ENCODE measurements at places on chromosomes 5 and 9. TPM values are rescaled to one million over a fixed set of nuclear protein-coding genes. Genes with fewer than 3 reads are reported as not detected.

The PCA3 gene
- not detected for total RNA-seq

The FGF18 gene
- total RNA-seq, result 0.63 TPM

The PTPRD gene
- total RNA-seq, result 73.6 TPM

The CAMK4 gene
- 8.3 TPM for total RNA-seq

The DOCK8 gene
- 2.0 TPM for total RNA-seq

The PRDM9 gene
- not detected for total RNA-seq

The GABRA1 gene
- 17.3 TPM for total RNA-seq

The HDHD3 gene
- total RNA-seq, result 12.1 TPM

The OMD gene
- total RNA-seq, result not detected

The LRRTM2 gene
- not detected for total RNA-seq

- no peak for DNase-seq
These were observed 52.3 kb downstream of the RGS3 start for GRCh38 chr9:113515862-113516261.

- no peak for DNase-seq
These were observed 60.6 kb upstream of the EMB start for GRCh38 chr5:50501491-50502228.

DNA sequence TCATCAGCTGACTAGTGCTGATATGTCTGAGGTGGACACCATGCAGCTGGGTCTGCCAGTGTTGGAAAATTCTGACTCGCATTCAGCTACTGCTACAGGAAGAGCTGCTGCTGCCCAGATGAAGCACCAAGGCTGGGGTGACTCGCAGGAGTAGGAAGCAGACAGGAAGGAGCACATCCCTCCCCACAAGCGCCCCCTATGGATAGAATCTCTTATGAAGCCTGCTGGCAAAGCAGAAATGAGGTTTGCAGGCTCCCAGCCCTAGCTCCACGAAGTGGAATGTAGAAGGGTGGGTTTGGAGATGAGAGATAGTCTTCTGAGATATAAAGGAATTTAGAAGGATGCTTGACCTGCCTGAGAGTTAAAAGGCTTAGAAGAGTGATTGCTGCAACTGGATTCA is 443.0 kb downstream of the ACTL7B start:
- DNase-seq, result peak; percentile 70

DNA sequence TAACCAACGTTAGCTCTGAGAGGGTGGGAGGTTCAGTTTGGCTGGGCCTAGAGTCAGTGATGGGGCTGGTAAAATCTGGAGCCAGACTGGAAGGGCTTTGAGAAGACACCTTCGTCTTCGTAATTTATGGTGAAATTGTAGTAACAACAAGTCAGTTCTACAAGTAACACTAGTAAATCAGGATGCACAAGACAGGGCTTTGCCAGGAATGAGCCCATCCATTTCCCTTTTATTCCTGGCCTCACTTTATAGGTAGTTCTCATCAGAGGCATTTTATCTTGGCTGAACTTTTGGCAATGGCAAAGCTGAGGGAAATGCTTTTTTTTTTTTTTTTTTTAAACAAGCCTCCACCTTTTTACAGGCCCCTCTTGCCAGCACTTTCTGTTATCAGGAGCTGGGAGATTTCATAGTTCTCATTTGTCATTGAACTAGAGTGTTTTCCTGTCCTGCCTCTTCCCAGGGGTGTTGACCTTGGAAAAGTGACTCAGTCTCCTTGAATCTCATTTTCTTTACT is 110.5 kb upstream of the KLF4 start:
- DNase-seq, result no peak

GRCh38 chr5:83636156-83636555 is 84.5 kb downstream of the HAPLN1 start:
- no peak for DNase-seq

GRCh38 chr5:178149199-178149932 is 4.3 kb downstream of the NHP2 start:
- DNase-seq, result no peak

DNA sequence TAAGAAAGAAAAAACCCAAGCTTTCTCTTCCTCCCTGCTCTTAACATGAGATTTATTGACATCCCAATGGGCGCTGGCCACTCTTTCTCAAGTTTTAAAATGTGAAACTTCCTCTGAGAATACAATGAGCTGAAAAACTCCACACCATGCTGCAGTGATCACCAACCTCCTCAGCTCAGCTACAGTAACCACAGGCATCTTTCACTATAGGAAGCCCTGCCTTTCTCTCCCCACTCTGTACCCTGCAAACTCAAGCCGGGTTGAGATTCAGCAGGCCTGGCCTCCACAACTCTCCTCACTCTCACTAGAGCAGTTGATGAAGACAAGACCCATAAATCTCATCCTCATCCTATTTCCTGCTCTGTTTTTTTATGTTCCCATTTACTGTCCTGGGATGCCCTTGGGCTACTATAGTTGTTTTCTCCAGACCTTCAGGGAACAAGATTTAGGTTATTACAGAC is 48.3 kb downstream of the SH3TC2 start:
- no peak for DNase-seq

DNA sequence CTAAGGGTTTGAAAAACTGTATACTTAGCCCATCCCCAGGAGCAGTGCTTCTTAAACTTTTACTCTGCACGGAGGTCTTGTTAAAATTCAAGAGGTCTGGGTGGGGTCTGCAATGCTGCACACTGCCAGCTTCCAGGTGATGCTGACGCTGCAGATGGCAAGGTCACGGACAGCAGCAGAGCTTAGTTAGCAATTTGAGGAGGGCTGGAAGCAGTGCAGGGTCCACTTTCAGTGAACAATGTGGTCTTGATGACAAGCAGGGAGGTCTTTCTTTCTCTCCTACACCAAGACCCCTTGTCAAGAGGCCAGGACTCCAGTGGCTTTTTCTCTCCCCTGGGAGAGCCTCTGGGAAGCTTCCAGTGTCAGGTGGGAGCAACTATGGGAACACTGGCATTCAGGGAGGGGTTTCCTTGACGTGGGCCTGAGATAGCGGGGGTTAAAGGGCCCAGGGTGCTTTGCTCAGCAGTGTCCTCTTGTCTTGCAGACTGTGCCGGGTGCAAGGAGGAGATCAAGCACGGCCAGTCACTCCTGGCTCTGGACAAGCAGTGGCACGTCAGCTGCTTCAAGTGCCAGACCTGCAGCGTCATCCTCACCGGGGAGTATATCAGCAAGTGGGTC is 65.0 kb upstream of the AFAP1L1 start:
- DNase-seq, result no peak

- no peak for DNase-seq
These were observed 270.9 kb downstream of the GAS1 start for GRCh38 chr9:86676396-86676795.

DNA sequence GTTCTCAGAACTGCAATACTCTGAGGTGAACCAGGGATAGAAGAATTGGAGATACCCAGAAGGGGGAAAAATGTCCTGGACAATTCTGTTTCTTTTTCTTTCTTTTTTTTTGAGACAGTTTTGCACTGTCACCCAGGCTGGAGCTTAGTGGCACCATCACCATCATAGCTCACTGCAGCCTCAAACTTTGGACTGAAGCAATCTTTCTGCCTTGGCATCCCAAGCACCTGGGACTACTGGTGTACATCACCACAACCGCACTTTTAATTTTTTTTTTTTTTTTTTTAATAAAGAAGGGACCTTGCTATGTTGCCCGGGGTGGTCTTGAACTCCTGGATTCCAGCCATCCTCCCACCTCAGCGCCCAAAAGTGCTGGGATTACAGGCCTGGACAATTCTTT is 1.9 kb downstream of the EMB start:
- DNase-seq, result no peak

DNA sequence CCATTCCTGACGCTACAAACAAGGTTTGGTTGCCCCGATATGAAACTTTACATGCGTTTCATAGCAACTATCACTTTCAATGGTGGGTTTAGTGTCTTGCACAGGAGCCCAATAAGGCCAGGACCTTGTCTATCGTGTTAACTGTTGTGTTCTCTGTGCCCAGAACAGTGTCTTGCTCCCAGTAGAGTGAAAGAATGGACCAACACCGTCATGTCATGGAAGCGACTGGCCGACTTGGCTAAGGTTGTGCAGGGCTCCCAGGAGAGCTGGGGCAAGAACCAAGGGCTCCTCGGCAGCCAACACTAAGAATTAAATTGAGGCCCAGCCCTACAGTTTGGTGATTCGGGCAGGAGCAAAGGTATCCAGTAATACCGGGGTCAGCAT is 498 bp upstream of the ARHGEF37 start:
- DNase-seq, result no peak

- no peak for DNase-seq
These were observed 188.2 kb downstream of the PAX5 start for GRCh38 chr9:36845844-36846243.

DNA sequence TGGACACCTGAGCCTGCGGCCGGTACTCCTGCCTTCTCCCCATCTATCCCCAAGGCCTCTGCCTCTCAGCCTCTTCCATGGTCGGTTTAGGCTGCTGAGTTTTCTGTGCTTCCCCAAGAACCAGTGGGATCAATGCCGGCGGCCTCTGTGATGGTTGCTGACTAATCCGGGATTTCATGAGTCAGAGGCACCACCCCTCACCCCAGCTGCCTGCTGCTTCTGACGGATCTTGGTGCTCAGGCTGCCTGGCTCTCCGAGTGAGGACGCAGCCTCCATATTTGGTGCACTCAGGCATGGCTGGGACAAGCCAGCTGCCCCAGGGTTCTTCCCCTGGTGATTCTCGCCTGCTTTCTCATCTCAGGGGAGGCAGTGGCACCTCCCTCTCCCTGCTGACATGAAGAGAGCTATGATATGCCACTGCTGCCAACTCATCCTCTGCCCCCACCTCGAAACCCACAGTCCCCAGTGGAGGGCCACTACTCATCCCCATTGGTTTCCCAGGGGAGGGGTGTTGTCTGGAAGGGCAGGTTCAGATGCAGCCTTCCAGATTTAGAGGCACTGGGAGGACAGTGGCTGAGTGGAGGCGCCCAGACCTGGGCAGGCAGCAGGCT is 3.3 kb upstream of the MAN1B1 start:
- DNase-seq, result no peak

DNA sequence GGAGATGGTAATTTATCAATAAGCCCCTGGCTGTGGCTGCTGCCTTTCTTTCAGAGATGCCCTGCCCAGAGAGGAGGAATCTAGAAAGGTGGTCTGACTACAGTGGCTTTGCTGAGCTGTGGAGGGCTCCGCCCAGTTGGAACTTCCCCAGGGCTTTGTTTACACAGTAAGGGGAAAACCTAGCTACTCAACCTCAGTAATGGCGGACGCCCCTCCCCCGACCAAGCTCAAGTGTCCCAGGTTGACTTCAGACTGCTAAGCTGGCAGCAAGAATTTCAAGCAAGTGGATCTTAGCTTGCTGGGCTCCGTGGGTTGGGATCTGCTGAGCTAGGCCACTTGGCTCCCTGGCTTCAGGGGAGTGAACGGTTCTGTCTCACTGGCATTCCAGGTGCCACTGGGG is 865.4 kb upstream of the ACO1 start:
- no peak for DNase-seq

DNA sequence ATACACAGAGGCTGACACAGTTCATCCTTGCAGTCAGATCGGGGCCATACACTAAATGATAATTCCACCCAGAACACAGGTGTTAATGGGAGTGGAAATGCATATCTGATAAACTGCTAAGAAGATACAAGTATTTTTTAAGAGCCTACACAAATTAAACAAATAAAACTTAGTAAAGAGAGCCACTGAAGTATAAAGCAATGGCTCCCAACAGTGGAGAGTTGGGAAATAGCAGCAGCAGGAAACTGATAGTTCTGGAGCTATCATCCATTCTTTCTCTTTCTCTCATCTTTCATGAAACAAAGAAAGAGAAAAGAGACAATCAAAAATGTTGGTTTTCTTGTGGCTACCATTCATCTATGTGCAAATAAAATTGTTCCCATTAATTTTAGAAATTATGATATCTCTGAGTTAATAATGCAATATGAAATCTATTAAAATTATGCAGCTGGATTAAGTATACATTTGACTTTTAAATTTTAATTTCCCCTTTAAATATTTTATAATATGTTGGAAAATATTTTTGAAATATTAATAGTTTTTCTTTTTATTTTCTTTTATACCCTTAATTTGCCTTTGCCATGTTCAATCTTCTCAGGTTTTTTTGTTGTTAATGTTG is 120.8 kb downstream of the EMB start:
- no peak for DNase-seq

DNA sequence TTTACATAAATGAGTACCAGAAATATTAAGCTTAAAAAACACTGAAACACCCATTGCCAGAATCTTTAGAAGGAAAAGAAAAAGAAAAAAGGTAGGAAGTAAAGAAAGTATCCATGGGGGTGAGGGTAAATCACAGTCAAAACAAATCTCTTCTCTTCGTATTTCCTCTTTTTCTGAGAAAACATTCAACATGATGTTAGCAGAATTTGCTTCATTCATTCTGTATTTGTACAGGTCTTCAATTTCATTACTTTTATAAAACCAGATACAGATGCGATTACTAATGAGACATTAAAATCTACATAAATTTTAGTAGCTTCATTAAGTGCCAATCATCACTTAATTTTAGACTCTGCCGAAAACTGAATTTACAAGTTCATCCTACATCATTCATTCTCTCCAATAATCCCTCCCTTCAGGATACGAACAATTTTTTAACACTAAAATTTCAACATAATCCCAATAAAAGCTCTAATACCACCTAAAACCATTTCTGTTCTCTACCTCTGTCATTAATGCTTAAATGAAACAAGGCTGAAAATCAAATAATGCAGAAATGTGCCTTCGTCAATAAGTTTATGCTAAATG is 7.0 kb downstream of the NR3C1 start:
- no peak for DNase-seq

DNA sequence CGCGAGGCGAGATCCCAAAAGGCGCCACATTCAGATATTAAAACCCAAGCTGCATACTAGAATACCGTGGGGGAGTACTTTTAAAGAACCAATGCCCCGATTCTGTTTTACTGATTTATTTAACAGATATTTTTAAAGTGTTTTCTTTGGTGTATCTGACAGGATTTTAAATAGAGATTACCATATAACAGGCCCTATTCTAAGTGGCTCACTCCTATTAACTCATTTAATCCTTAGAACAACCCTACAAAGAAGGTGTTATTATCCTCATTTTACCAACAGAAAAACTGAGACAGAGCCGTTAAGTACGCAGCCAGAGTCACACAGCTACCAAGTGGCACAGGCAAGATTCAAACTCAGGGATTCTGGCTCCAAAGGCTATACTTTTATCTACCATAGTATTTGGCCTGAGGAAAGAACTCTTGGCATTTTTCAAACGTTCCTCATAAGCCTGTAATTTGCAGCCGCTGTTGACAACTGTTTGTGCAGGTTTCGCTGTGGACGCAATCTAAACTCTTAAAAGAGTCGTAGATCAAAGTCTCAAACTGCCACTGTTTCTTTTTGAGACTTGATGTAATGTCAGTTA is 550 bp upstream of the TMEM245 start:
- no peak for DNase-seq

- no peak for DNase-seq
These were observed 371.1 kb upstream of the ZNF608 start for GRCh38 chr5:125117566-125117965.

GRCh38 chr9:123343443-123344191 is 12.4 kb upstream of the CRB2 start:
- no peak for DNase-seq

DNA sequence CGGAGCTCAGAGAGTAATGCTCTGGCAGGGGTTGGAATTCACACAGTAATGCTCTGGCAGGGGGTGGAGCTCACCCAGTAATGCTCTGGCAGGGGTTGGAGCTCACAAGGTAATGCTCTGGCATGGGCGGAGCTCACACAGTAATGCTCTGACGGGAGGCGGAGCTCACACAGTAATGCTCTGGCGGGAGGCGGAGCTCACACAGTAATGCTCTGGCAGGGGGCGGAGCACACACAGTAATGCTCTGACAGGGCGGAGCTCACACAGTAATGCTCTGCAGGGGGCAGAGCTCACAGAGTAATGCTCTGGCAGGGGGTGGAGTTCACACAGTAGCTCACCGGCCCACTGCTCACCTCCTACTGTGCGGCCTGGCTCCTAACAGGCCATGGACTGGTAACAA is 47.2 kb upstream of the LPCAT1 start:
- no peak for DNase-seq

All from H1 (cell line).